ENCODE measurements at places on chromosomes 7 and 10.

DNA sequence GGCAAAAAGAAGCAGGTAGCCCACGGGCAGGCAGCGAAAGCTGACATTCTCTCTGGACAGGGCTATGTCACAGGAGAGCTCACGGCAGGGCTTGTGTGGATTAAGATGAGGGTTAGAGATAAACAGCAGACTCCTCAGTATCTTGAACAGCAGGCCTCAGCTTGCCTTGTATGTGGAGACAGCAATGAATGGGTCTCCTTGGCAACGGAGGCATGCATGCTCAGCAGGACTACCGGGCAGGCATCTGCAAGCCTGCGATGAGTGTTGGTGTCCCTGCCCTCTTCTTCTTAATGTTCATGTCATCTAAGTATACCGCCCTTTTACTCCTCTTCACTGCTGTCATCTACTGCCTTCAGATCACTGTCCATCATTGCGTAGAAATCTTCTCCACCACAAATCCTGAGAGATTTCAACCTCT, 81.9 kb upstream of the C1GALT1 start:
- no peak for DNase-seq

- DNase-seq, result no peak
These were observed 12.0 kb downstream of the GET4 start for GRCh38 chr7:888081-889024.

- DNase-seq, result no peak
These were observed 4.8 kb upstream of the SGPL1 start for GRCh38 chr10:70810967-70811366.

DNA sequence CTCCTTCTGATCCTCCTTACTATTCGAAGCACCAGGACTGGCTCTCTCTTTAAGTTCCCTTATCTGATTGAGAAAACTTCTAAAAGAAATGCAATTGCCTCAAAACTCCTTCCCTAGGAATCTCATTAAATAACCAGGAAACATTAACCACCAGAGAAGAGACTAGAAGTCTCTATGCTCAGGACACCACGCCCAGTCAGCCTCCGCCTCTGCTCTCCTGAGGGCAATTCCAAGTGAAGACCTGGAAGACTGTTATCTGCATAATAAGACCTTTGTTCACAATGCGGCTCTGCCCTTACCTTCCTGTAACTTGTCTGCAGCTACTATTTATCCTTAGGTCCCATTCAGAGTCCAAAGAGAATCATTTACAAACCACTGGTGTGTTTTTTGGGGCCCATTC, 78.8 kb downstream of the ELMO1 start:
- DNase-seq, result no peak

GRCh38 chr10:47311193-47311931, 10.9 kb upstream of the GDF2 start:
- DNase-seq, result no peak

GRCh38 chr10:1114315-1114714, 58.1 kb downstream of the WDR37 start:
- DNase-seq, result no peak

- DNase-seq, result no peak
These were observed 183.2 kb downstream of the ADK start for GRCh38 chr10:74334221-74334620.

- DNase-seq, result no peak
These were observed 4.6 kb downstream of the BRI3 start for GRCh38 chr7:98286093-98286539.

GRCh38 chr10:97656777-97657176, 16.3 kb downstream of the PI4K2A start:
- no peak for DNase-seq

GRCh38 chr7:18590744-18591340, 95.3 kb downstream of the HDAC9 start:
- no peak for DNase-seq

DNA sequence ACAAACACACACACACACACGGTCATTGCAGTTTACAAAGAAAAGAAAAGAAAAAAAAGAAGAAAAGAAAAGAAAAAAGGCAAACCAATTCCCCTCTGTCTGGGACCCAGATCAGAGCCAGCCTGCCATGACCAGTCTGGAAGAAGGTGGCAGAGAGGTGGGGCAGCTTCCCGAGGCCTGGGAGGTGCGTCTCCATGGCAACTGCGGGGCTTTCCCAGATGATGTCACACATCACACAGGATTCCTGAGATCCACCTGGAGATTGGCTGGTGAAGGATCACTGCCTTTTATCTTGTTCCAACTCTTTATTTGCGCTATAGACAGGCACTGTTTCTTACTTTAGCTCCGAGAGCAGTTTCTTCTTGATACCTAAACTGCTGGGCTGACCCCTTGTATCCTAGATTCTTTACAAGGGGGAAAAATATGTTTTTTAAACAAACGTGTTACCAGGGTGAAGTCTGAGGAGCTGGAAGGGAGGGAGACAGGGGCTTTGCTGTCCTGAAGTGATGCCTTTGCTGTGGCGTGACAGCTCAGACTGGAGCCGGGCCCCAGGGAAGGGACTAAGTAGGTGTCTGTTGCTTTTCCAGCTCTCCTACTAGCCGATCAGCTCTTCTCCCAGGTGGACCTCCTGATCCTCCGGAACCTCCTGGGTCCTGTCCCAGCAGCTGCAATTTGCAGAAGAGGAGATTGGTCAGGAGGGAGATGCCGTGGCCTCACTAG, 298.5 kb downstream of the KLF6 start:
- DNase-seq, result no peak

DNA sequence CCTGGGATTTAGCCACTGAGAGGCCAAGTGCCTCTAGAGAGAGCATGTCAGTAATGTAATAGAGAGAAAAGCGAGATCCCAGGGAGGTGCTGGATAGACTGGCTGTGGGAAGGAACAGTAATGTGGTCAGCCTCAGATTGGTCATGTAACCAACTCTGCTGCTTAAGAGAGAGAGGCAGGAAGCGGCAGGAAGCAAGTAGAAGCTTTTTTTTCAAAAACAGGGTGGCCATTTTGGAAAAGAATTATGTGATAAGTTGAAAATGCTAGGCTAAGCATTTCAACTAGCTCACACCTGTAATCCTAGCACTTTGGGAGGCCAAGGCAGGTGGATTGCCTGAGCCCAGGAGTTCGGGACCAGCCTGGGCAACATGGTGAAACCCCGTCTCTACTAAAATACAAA, 3.7 kb upstream of the PCOLCE start:
- no peak for DNase-seq

GRCh38 chr10:113071446-113071845, 121.4 kb downstream of the TCF7L2 start:
- DNase-seq, result no peak

- DNase-seq, result no peak
These were observed 8.0 kb downstream of the UNCX start for GRCh38 chr7:1240517-1241257.

GRCh38 chr7:13028825-13029099, 341.3 kb downstream of the ARL4A start:
- no peak for DNase-seq

GRCh38 chr7:17492437-17492836, 194.0 kb downstream of the AHR start:
- no peak for DNase-seq

- no peak for DNase-seq
These were observed 88.9 kb downstream of the NRCAM start for GRCh38 chr7:108367314-108367713.

- no peak for DNase-seq
These were observed 48.8 kb downstream of the PHYHIPL start for GRCh38 chr10:59225211-59225610.

- DNase-seq, result no peak
These were observed 43.8 kb upstream of the CSTF2T start for GRCh38 chr10:51743146-51743545.

GRCh38 chr10:89257581-89257980, 6.0 kb upstream of the LIPA start:
- no peak for DNase-seq

DNA sequence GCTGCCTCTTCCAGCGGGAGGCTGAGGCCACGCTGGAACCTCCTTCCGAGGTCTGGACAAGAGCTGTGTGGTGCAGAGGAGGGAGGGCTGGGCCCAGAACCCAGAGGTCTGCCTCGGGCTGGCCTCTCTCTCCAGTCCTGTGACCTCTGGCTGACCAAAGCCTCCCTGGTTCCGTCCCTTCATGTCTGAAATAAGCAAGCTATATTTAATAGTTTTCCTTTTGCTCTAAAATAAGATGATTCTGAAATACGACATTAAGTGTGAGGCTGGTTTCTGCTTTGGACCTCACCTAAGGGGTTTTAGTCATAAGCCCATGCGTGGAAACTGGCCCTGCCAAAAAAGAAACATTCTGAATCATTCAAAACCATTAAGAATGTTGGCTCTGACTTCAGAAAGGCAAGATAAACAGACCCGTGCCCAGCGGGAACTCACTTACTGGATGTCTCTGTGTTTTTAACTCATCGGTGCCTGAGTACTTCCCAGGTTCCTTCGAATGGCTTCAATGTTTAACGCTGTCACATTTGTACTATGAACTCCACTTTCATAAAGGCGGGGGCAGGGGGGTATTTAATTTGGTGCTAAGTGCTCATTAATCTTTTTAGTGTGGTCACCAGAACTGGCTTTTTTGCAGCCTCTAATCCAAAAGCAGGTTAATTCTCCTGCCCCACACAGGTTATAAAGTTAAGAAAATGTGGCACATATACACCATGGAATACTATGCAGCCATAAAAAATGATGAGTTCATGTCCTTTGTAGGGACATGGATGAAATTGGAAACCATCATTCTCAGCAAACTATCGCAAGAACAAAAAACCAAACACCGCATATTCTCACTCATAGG, 157.5 kb upstream of the KLF14 start:
- no peak for DNase-seq

GRCh38 chr10:30000802-30001571, 58.4 kb downstream of the JCAD start:
- DNase-seq, result no peak

DNA sequence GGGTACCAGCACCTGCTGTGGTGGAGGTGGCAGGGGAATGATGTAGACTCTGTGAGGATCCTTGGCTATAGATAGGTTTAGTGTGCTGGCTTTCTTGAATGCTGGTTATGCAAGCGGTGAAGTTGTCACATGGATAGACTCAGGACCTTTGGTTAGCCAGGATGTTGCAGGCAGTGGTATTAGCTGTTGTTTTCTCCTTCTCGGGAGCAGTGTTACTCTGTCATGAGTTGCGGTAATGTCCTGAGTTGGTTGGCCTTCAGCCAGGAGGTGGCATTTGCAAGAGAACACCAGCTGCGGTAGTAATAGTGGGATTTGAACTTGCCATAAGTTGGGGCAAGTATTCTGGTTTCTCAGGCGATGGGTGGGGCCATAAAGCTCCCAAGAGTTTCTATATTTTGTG, 10.8 kb downstream of the AGK start:
- no peak for DNase-seq

GRCh38 chr10:13669901-13670300, 83.1 kb downstream of the PRPF18 start:
- DNase-seq, result no peak

- no peak for DNase-seq
These were observed 8.7 kb downstream of the ATP6V0E2 start for GRCh38 chr7:149882248-149883047.

GRCh38 chr10:14536241-14537213, 205.8 kb upstream of the FRMD4A start:
- DNase-seq, result peak; percentile 46

DNA sequence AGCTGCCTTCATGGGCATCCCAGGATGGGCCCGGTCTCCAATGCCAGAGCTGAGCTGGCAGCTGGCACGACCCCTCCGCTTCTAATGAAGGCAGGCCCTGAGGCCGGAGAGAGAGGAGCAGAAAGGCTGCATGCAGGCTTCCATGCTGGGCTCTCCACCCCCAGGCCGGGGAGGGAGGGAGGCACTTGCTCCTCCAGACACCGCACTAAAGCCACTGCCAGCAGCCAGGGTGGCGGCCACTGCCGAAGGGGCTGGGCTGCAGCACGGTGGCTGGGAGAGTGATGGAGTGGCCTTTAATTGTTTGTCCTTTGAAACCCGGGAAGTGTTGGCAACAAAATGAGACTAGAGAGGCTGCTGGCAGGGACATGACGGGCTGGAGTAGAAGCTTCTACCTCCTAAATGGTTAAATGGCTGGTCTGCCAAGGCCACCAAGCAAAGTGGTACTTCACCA, 236.5 kb downstream of the SKAP2 start:
- DNase-seq, result no peak

- no peak for DNase-seq
These were observed 64.8 kb upstream of the CAPZA2 start for GRCh38 chr7:116797612-116798011.

GRCh38 chr10:110165239-110165638, 42.2 kb upstream of the MXI1 start:
- DNase-seq, result peak; percentile 18

DNA sequence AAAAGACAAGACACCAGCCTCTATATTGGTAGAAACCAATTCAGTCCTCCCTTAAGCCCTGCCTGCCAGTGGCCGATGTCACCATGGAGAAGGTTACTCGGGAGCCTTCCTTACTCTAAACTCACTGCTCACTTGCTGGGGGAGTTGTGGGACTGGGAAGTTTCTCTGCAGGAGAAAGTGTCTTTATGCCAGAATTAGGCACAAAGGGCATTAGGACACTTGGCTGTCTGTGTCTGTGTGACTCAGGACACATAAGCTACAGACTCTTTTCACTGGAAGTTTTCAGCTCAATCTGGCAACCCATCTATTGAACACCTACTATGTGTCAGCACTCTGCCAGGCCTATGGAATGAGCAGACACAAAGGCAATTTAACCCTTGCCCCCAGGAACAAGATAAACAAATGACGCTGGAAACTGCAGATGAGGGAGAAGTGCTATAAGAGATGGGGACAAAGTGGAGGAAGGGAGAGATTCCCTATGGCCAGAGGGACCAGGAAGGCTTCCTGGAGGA, 49.5 kb upstream of the CACUL1 start:
- no peak for DNase-seq

GRCh38 chr10:72297281-72297804, 23.6 kb downstream of the DDIT4 start:
- DNase-seq, result peak; percentile 92

GRCh38 chr10:27664461-27664860, 81.2 kb downstream of the MKX start:
- DNase-seq, result no peak

DNA sequence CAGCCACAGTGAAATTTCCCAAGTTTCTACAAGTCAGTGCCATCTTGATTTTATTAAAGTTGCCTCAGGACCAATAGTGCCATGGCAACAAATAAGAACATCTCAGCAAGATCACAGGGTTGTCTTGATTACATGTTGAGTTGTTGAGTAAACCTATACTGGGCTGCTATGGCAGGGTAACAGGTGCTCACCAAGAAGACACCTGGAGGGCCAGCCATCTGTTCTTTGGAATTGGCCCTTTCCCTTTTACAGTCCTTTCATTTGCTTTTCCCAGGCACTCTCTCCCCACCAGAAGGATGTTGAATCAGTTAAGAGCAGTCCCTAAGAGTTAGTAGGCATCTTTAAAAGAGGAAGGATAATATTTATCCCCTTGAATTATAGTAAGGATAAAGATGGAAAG, 582.0 kb downstream of the TNS3 start:
- no peak for DNase-seq

- DNase-seq, result no peak
These were observed 483.9 kb downstream of the SH2D4B start for GRCh38 chr10:81021428-81022129.

GRCh38 chr10:71850021-71850742, 869 bp downstream of the PSAP start:
- no peak for DNase-seq

All from activated T-cell treated with anti-CD3 and anti-CD28 coated beads for 48 hours (primary cell).